ENCODE measurements at places on chromosomes 4 and X.

GRCh38 chr4:85780664-85781063 is 305.7 kb downstream of the ARHGAP24 start:
- H3K27me3 ChIP-seq = no peaks in the 10 kb centered on the region
- H3K4me1 ChIP-seq = no peaks in the 10 kb centered on the region
- no peak for DNase-seq

DNA sequence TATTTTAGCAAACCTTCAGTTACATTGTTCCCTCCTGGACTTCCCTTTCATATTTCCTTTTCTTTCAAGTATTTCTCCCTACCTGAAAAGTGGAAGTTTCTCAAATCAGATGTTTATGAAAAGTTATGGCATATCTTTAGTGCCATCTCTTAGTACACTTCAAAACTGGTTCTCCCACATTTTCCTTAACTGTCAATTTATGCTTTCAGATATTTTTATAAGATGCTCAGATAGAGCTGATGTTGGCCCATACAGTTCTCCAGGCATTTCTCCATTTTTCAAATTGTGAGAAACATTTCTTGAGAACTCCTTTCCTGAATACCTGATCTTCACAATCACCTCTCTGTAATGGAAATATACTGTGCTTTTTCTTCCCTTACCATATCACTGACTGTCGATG is 32.5 kb upstream of the AP1AR start:
- no peak overlapping the region for H3K4me3 ChIP-seq
- H3K36me3 ChIP-seq = no peaks in the 10 kb centered on the region
- no peaks in the 10 kb centered on the region for H3K4me1 ChIP-seq
- DNase-seq = no peak

DNA sequence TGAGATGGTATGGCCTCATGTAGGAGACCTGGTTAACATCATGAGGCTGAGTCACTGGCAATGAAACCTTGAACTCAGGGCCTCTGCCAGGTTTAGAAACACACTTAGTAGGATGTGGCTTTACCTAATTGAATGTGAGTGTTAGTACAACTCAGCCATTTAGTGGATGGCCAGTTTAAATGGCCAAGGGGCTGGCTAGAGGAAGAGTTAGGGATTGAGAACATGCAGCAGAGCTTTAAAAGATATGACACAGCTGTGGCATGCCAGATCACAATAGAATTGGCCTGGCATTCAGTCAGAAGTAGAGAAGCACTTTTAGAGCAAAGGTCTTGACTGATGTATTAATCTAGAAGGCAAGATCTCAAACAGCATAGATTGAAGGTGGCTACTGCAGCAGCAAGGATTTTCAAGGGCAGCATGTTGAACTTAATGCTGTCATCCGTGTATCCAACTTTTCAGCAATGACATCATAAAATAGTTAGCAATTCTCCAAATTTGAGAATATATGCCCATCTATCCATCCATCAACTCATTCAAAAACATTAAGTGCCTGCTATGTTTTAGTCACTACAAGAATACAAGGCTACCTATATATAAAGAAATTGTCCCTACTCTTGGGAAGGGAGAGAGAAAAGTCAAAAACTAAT is 170.4 kb downstream of the FRAS1 start:
- H3K27ac ChIP-seq = no peak overlapping the region
- H3K36me3 ChIP-seq = no peaks in the 10 kb centered on the region
- no peaks in the 10 kb centered on the region for H3K27me3 ChIP-seq

DNA sequence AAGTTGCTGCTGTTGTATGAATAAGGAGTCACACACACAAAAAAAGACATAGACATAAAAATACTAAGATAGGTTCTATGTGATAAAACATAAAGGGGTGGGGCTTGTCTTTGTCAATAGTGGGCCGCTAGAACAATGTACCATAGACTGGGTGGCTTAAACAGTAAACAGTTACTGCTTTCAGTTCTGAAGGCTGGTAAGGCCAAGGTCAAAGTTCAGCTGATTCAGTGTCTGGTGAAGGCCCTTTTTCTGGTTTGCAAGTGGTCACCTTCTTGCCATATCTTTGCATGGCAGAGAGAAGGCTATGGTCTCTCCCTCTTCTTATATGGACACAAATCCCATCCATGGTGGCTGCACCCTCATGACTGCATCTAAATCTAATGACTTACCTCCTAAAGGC is 1980.7 kb downstream of the PCDH7 start:
- H3K27ac ChIP-seq = no peak overlapping the region
- H3K27me3 ChIP-seq = no peaks in the 10 kb centered on the region
- H3K4me3 ChIP-seq = no peak overlapping the region
- H3K36me3 ChIP-seq = no peaks in the 10 kb centered on the region
- no peaks in the 10 kb centered on the region for H3K4me1 ChIP-seq

GRCh38 chrX:97200454-97200853 is 316.7 kb downstream of the RPA4 start:
- no peaks in the 10 kb centered on the region for H3K4me1 ChIP-seq
- no peaks in the 10 kb centered on the region for H3K27me3 ChIP-seq
- H3K4me3 ChIP-seq = no peak overlapping the region
- no peaks in the 10 kb centered on the region for H3K36me3 ChIP-seq
- H3K27ac ChIP-seq = no peak overlapping the region

DNA sequence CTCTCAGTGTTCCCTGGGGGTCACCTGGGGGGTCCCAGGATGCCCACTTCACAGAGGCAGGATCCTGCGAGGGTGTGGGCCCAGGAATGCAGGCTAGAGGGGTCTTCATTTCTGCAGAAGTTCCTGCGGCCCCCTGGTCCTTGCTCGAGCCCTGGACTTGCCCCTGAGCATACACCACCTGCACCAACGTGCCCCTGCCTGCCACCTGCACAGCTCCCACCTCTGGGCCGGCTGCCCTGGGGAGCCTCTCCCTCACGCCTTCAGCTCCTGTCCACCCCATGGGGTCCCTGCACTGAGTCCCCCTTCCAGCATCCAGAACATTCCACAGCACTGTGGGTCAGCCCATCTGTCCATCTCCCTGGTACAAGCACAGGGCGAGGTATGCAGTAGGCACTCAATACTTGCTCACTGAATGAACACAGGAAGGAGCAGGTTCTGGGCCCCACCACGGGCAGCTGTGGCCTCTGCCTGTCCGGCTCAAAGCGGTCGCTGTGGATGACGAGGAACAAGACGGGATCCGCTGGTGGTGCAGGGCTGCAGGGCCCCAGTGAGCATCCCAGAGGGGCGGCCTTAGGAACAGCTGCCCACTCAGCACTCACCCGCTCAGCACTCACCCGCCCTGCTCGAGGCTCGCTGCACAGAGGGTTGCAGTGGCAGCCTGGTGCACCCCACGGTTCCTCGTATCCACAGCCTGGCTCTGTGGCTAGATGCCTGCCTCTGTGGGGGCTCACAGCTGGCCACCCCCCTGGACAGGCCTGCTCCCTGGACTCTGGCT is 70.5 kb upstream of the MXD4 start:
- H3K27me3 ChIP-seq = no peaks in the 10 kb centered on the region
- H3K36me3 ChIP-seq = no peaks in the 10 kb centered on the region
- H3K4me1 ChIP-seq = 0 out of 2 replicates have a peak, but pooled peaks cover 3% of the 10 kb centered on the region
- no peak overlapping the region for H3K4me3 ChIP-seq
- no peak for DNase-seq

GRCh38 chr4:40728333-40728732 is 21.4 kb upstream of the NSUN7 start:
- no peaks in the 10 kb centered on the region for H3K4me1 ChIP-seq
- no peaks in the 10 kb centered on the region for H3K36me3 ChIP-seq
- no peak overlapping the region for H3K4me3 ChIP-seq
- no peak for DNase-seq
- H3K27me3 ChIP-seq = no peaks in the 10 kb centered on the region
- H3K27ac ChIP-seq = no peak overlapping the region

DNA sequence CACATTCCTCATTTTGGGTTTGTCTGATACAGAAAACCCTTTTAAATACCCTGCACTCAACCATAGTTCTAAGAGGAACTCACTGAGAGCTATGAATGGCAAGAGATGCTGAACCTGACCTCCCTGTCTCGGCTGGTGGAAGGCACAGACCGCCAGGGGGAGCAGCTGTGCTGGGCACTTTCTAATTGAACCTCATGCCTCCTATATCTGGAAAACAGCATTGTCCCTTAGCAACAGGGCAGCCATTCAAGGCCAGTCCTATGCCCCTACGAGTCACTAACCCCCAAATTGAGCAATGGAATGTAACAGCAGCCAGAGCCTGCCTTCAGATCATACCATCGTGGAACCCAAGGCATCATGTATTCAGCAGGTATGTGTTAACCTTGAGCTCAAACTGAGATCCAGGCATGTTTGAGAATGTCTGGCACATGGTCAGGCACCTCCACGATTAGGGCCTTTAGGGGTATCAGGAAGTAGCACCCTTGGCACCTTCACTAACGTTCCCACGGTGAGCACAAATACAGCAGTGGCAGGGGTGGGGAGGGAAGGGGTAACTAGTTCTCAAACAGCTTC is 5.1 kb downstream of the USP27X start:
- no peak overlapping the region for H3K4me3 ChIP-seq
- H3K4me1 ChIP-seq = peaks cover 2% of the 10 kb centered on the region
- peak; percentile 40 for DNase-seq
- no peak overlapping the region for H3K27ac ChIP-seq
- H3K27me3 ChIP-seq = no peaks in the 10 kb centered on the region

GRCh38 chrX:107226757-107227156 is 20.3 kb downstream of the DNAAF6 start:
- DNase-seq = no peak
- H3K4me1 ChIP-seq = no peaks in the 10 kb centered on the region
- no peaks in the 10 kb centered on the region for H3K36me3 ChIP-seq
- no peak overlapping the region for H3K27ac ChIP-seq

GRCh38 chrX:37701588-37701987 is 16.0 kb downstream of the XK start:
- no peaks in the 10 kb centered on the region for H3K4me1 ChIP-seq
- no peak overlapping the region for H3K4me3 ChIP-seq
- DNase-seq = no peak
- no peaks in the 10 kb centered on the region for H3K27me3 ChIP-seq
- H3K36me3 ChIP-seq = no peaks in the 10 kb centered on the region

DNA sequence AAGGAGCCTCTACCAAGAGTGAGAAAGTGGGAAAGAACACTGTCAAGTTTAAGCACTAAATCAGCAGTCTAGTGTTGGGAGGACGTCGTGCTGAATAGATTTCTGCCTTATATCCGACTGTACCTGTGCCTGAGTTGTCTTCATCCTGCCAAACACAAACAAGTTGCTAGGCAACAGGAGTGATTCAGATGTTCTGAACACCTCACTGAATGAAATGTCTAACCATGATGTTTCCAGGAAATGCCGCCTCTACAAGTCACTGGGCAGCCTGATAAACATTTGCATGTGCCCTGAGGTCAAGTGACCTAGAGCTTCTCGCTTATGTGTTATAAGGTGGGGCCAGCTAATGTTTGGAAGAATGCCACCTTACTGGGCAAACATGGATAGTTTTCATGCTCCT is 37.9 kb downstream of the SGMS2 start:
- H3K4me3 ChIP-seq = no peak overlapping the region
- no peaks in the 10 kb centered on the region for H3K4me1 ChIP-seq
- H3K27me3 ChIP-seq = no peaks in the 10 kb centered on the region
- H3K27ac ChIP-seq = no peak overlapping the region
- no peaks in the 10 kb centered on the region for H3K36me3 ChIP-seq
